Renal pelvis (tissue), 12 donors: ENCODE measurements at places on chromosomes 4 and X.

DNA sequence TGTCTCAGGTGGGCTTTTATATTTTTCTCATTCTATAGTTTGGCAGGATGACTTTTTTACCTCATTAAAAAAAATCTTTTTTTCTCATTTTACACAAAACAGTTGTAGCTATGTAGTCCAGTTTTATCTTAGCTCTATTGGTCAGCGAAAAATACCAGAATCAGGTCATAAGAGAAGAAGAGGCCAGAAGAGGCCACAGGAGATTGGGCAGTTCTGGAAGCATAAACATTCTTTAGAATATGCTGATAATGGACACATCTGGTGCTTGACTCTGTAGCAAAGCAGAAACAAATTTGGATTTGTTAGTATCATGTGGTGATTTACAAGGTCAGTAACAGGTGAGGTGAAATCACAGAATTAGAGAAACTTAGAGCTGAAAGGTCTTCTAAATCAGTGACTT, 66.6 kb upstream of the ARHGAP24 start:
- no peak for DNase-seq

- no peak for DNase-seq
Measured at GRCh38 chr4:13143222-13144070, 340.7 kb downstream of the RAB28 start.

- DNase-seq: no peak
Measured at GRCh38 chr4:87122252-87122651, 98.2 kb downstream of the KLHL8 start.

DNA sequence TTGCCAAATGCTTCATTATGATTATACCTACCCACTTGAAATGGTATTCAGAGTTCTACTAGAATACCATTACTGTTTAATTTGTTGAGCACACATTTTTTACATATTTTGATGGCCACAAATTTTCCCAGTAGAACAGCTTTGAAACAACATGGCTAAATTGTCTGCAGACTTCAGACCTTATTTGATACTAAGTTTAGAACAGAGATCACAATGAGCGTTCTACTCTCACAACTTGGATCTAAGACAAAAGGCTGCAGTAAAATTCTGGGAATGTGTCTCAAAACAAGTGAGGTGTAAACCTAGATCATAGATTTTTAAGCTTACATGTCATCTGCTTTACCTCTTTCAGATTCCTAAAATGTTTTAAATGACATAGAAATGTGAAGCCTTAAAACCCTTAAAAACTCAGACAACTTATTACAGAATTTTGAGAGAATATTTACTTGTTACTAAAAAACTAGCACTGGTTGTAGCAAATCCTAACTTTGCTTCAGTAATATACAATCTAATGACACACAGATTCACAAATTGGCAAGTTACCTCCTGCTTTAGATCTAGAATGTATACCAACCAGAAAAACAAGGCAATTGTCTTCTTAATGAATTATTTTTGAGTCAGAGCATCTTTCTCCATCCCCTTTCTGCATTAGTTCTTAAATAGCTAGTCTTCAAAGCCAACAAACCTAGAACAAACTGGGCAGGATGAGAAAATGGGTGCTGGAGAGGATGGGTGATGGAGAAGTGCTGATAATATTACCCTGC, 243.3 kb downstream of the SLC7A11 start:
- DNase-seq: no peak

GRCh38 chr4:99983289-99983943, 33.3 kb upstream of the H2AZ1 start:
- DNase-seq: no peak

GRCh38 chr4:167688660-167689142, 403.6 kb upstream of the ANXA10 start:
- no peak for DNase-seq

DNA sequence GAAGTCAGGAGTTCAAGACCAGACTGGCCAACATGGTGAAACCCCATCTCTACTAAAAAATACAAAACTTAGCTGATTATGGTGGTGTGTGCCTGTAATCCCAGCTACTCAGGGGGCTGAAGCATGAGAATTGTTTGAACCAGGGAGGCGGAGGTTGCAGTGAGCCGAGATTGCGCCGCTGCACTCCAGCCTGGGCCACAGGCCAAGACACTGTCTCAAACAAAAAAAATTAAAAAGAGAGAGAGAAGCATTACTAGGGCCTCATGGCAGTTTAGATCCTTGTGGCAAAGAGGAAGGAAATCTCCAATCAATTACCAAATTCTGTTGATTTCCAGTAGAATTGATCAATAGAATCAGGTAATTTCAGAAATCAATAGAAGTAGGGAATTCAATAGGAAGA, 16.8 kb upstream of the SLC34A2 start:
- no peak for DNase-seq

GRCh38 chr4:37675587-37676290, 10.4 kb downstream of the RELL1 start:
- no peak for DNase-seq

DNA sequence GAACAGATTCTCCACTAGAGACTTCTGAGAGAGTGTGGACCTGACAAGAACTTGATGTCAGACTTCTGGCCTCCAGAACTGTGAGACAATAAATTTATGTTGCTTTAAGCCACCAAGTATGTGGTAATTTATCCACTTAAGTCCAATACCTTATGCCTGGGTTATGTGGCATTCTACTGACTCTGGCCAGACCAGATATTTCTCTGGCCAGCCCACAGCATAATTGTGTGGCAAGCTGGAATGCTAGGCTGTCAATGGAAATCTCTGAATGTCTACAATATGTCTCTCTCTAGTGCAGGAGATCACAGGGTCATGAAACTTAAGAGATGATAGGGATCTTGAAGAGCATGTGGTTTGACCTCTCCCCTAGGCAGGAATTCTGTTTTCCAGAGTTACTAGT, 251.0 kb downstream of the ZNF674 start:
- DNase-seq: no peak

- DNase-seq: peak; percentile 54
Measured at GRCh38 chr4:93199492-93199891, 629.1 kb upstream of the ATOH1 start.

DNA sequence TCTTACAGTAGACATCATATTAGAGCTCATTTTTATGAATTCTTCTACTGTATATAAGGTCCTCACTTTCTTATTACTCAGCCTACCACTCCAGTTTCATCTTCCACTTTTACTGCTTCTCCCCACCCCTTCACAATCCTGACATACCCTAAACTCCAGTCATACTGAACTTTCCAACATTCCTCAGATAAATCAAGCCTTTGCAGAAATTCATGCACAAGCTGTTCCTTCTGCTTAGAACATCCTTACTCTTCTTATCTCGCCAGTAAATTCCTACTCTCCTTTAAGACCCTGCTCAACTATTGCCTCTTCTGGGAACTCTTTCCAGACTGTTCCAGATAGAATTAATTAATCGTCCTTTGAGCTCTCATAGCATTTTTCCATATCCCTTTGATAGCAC, 24.8 kb downstream of the RTL9 start:
- peak; percentile 4 for DNase-seq

- no peak for DNase-seq
Measured at GRCh38 chrX:357035-357692, 29.5 kb downstream of the PPP2R3B start.

GRCh38 chrX:131987252-131987651, 35.9 kb upstream of the STK26 start:
- DNase-seq: no peak

GRCh38 chr4:164768516-164768915, 14.6 kb downstream of the SMIM31 start:
- DNase-seq: no peak

DNA sequence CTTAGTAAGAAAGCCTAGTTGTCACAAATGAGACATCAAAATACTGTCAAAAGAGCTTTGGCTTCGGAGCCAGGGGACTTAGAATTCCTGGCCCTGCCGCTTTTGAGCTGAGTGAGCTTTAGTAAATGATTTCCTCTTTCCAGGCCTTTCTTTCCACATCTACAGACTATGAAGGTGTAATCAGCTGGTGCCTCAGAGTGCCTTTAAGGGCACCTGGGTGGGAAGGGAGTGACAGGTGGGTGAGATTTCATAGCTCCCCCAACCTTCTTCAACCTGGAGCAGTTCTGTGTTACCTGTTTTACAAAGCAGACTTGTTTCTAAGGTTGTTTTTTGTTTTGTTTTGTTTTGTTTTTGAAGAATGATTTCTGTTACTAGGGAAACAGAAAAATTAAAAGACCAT, 154.7 kb upstream of the BOD1L1 start:
- peak; percentile 4 for DNase-seq

- DNase-seq: no peak
Measured at GRCh38 chr4:183515411-183515810, 10.6 kb downstream of the ING2 start.

- no peak for DNase-seq
Measured at GRCh38 chrX:3271183-3271833, 75.1 kb downstream of the MXRA5 start.

GRCh38 chrX:5936438-5936837, 292.2 kb downstream of the NLGN4X start:
- peak; percentile 10 for DNase-seq

DNA sequence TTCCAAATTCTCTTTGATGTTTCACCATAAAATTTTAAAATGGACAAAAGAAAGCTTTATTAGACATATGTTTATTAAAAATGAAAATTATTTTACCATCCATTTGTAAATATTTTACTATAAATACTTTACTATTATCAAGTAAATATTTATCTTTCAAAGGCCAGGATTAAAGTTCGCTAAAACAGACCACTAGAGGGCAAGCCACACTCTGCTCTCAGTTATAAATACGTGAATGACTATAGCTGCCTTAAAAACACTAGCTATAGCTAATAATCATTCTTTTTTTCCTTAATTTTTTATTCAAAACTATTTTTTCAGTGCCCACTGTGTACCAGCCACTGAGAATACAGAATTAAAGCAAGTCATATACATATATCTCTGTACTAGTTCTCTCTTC, 38.6 kb downstream of the UNC5C start:
- no peak for DNase-seq
